NCI-H1105 (cell line): ENCODE measurements at places on chromosomes 1 and 21.

DNA sequence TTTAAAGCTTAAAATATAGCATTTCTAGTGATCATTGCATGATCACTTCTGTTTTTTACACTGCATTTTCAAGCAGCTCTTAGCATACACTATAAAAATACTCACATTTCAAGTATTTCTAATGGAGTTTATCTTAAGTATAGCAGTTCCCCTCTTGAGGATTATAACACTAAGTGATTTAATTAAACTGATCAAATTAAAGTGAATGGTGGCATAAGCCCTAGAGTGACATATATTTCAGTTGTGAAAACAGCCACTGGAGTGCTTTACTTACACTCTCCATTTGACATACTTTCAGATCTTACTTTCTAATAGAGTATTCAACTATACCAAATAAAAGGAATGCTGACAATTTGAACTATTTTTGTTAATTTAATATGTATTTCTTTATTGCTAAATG is 623.3 kb upstream of the TMPRSS15 start:
- no peak for DNase-seq

DNA sequence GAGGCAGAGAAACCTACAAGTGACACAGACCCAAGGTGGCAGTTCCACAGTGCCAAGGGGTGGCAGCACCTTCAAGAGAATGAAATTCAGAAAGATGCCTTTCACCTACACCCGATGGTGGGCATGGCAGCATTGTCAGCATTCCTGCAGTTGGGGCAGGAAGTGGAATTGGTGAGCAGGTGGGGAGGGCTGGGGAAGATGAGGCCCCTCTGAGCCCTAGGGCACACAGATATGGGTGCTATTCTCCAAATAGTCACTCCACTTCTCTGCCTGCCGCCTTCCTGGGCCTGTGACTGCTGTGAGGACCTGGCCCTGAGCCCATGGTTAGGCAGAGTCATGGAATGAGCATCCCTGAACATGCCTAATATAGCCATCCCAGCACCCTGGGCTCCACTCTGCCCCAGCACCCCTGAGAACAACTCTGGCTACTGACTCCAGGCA is 8.3 kb downstream of the SHISA4 start:
- DNase-seq: no peak

GRCh38 chr1:202688401-202688800 is 21.9 kb downstream of the SYT2 start:
- no peak for DNase-seq

DNA sequence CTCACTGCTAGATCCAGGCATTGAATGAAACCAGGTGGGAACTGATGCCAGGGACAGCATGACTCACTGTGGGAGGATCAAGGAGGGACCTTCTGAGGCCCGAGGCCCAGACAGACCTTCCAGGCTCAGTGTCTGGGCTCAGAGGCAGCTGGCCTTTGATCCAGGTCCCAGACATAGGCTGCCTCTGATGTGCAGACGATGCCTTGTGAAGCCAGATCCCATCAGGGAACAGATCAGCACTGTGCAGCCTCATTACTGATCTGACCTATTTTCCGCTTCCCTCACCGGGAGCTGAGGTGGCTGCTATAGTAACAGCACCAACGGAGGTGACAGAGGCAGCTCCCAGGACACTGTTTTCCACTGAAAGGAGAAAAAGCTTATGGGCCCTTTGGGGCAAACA is 399.5 kb downstream of the MATN1 start:
- no peak for DNase-seq

DNA sequence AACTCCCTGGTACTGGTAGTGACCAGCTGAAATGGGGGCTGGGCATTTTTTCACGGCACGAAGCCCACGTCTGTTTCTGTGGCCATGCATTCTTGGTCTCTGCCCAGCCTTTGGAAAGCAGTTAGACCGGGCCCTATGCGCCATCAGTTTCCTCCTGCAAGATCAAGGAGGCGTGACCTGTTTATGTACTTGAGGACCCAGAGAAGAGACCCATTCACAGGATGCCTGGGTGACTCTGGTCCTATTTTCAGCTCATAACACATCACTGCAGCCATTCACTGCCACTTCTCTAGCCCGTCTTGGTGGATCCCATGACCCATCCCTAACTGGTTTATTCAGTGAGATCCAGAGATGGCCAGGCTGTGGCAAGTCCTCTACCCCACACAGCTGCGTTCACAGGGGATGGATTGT is 70.4 kb downstream of the SPSB1 start:
- no peak for DNase-seq

DNA sequence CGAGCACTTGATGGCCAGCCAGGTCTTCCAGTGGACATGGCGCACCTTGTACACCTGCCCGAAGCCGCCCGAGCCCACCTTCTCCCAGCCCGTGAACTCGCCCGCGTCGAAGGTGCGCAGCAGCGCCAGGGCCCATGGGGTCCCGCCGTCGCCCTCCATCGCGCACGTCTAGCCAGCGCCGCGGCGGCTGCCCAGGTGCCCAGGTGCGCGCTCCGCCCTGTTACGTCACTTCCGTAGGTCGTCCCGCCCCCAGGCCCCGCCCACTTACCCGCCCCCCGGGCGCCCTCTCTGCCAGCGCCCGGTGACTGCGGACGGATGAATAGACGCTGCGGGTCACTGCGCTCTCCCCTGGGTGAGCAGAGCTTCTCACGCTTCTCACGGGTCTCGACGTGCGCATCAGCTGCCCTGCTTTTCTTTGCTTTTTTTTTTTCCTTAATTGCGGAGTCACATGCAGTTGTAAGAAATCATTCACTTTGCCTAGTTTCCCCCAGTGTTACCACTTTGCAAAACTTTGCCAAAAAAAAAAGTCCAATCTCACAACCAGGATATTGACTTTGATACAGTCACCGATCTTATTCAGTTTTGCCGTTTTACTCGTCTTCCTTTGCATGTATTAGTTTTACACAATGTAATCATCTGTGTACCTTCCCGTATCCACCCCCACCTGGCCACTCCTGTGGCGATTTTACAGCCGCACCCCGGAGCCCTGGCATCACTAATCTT is at the start of gene RIPK4:
Gene RIPK4, minus strand, starts transcription at position 170 of the 723 bp plus-strand sequence. Its CDS starts 11 bp downstream, at position 159.
- DNase-seq: peak; percentile 87
